ENCODE measurements at places on chromosomes 7 and 10.

GRCh38 chr7:157871681-157872080 lies 534.9 kb downstream of the DNAJB6 start:
- DNase-seq: no peak

GRCh38 chr10:84294766-84295447 lies 33.5 kb upstream of the CCSER2 start:
- DNase-seq: no peak

- DNase-seq: no peak
Observed at GRCh38 chr7:36171503-36171902, 18.4 kb downstream of the EEPD1 start.

DNA sequence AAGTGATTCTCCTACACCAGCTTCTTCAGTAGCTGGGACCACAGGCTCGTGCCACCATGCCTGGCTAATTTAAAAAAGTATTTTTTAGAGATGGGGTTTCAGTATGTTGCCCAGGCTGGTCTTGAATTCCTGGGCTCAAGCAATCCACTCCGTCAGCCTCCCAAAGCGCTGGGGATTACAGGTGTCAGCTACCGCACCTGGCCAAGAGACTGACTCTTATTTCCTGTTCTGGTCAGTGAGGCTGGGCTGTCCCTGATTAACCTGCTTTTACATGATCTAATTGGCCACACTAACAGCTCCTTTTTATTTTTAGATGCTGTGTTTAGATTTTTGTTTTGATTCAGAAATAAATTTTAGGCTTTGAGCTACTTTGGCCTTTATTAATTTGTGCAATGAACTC lies 203.9 kb downstream of the NXPH1 start:
- no peak for DNase-seq

DNA sequence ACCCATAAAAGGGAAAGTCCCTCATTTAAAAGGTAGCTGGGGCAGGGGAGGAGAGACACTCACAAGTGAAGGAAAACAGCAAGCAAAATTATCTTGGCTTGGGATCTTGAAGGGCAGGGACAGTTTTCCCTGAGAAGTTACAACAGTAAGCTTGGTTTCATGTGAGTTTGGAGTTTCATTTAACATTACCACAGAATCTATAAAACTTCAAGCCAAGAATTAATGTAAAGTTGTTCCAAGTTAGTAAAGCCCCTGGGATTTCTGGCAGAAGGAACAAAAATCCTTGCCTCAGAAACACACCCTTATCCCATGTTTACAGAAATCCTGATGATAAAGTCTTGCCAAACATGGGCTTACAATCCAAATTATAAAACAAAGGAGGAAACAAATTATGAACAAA lies 19.2 kb downstream of the CRPPA start:
- DNase-seq: no peak

GRCh38 chr10:70903262-70903921 lies 15.0 kb upstream of the PCBD1 start:
- peak; percentile 57 for DNase-seq

GRCh38 chr10:122245136-122245535 lies 26.0 kb upstream of the BTBD16 start:
- DNase-seq: no peak

DNA sequence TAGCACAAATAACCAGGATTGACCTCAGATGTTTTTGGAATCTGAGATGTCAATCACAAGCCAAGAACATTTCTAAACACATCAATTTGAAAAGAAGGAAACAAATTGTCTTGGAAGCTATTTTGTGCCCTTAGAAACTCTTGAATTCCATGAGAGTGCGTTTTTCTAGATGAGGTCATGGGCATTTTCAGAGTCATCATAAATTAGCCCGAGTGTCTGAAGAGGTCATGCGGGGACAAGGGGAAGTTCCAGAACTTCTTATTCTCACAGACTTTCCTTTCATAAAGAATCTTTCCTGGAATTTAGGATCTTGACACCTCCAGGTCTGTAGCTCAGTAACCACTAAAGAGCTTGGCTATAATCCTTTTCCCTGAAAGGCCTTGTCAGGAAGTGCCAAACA lies 28.2 kb downstream of the IL2RA start:
- peak; percentile 94 for DNase-seq

DNA sequence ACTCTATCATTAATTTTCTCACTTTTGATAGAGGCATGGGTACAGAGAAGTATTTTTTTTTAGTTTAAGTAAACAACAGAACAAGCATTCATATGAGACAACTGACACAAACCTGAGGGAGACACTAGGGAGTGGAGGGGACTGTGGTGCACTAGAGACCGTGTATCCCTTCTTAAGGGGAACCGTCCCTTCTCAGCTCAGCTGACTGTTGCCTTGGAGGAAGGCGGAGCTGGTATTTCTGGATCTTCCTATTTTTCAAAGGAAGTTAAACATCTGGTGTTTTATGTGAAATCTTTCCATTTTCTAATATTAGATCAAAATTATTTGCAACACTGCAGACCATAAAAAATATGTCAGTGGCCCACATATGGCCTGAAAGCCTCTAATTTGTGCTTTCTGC lies 113.6 kb upstream of the MACROH2A2 start:
- DNase-seq: peak; percentile 46

Measured in inflammatory macrophage treated with lipopolysaccharide for 1 hour (primary cell).